Muscle of leg (tissue), 16 donors: ENCODE measurements at places on chromosomes 5 and 9.

DNA sequence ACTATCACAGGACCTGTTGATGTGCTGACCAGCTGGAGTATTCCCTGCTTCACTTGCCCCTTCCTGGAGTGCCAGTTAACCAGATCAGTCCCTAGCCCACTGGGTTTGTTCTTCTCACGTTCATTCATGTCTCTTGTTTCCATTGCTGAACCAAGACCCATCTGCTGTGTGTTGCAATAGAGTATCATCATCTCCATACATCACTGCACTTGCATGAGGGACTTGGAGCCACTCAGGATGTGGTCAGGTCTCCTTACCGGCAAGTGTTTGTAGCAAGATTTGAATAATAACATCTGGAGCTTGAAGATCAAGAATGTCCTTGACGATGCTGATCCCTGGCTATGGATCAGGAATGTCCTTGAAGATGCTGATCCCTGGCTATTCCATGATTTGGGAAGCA lies 358.6 kb downstream of the IRX1 start:
- no peak overlapping the region for H3K27ac ChIP-seq
- H3K4me1 ChIP-seq: no peaks in the 10 kb centered on the region
- no peak for DNase-seq
- H3K36me3 ChIP-seq: no peaks in the 10 kb centered on the region
- H3K4me3 ChIP-seq: no peak overlapping the region

GRCh38 chr9:113026200-113026599 lies 14.2 kb upstream of the ZNF883 start:
- no peak overlapping the region for H3K27ac ChIP-seq
- H3K36me3 ChIP-seq: no peaks in the 10 kb centered on the region
- no peak overlapping the region for H3K4me3 ChIP-seq

DNA sequence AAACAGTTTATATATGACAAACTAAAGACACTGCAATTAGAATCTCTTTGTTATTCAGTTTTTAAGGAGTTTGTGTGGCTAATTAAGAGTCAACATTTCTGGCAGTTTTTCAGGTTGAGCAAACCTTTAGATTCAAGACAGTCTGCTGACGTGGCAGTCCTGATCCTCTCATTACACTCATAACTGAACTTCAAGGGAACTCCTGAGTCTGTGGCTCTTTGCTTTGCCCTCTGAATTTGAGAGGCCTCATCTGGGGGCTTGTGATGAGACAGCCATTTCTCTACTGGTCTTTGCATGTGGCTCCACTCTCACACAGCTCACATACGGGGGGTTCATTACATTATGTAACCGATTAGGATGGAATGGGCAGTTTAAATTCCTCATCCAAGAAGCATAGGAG lies 182.9 kb upstream of the MEF2C start:
- H3K4me1 ChIP-seq: no peaks in the 10 kb centered on the region
- H3K27me3 ChIP-seq: no peaks in the 10 kb centered on the region
- H3K4me3 ChIP-seq: no peak overlapping the region

- H3K27ac ChIP-seq: no peak overlapping the region
- peaks cover 4% of the 10 kb centered on the region for H3K4me1 ChIP-seq
- H3K4me3 ChIP-seq: no peak overlapping the region
- H3K27me3 ChIP-seq: no peaks in the 10 kb centered on the region
Observed at GRCh38 chr5:98398465-98398864, 375.0 kb upstream of the RGMB start.

DNA sequence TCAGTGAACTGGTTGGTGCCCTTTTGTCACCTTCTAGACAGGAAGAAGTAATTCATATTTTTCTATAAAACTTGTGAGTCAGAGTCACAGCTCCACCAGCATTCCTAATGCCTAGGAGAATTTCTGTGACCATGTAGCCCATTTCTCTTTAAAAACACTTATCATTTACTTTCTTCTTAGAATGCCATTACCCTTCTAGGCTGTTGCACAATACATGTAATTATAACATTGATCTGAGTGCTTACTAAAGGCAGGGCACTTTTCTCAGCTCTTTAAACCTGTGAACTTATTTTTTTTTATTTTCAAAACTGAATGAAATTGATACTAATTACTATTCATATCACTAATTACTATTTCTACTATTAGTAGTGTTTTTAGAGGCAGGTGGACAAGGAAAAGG lies 373.7 kb downstream of the TLE4 start:
- H3K27me3 ChIP-seq: no peaks in the 10 kb centered on the region
- H3K36me3 ChIP-seq: no peaks in the 10 kb centered on the region
- no peak overlapping the region for H3K27ac ChIP-seq
- no peak overlapping the region for H3K4me3 ChIP-seq
- no peak for DNase-seq
- H3K4me1 ChIP-seq: no peaks in the 10 kb centered on the region

DNA sequence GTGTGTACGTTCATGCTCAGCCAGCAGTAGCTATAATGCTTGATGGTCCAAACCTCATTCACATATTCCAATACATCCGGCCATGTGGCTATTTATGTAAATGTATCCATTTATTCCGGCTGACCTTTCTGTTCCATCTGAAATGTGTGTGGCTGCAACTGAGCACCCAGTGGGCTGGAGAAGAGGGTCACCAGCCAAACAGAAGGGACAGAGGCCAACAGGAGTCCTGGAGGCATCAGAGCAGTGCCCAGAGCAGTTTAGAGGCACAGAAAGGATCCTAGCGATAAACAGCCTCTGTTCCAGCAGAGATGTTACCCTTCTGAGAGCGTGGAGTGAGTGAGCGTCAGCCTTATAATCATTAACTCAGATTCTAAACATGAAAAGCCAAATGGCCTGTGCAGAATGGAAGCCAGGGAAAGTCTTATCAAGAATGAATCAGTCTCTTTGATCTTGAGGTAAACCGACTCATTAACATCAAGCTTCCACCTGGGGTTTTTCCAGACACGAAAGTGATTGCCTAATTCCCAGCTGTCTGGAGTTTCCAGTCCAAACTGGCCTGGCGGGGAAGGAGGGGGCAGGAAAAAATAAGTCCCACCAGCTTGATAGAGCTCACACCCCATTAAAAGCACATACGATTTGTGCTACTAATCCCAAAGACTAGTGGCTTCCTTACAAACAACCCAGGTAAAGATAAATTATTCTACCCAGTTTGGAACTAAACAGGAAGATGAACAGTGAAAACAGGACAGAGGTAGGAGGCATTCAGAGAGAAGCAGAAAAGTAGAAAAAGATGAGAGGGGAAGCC lies 55.7 kb downstream of the SUSD1 start:
- H3K4me3 ChIP-seq: no peak overlapping the region
- no peak overlapping the region for H3K27ac ChIP-seq
- H3K4me1 ChIP-seq: no peaks in the 10 kb centered on the region
- no peak for DNase-seq
